ENCODE measurements at places on chromosomes 6 and 20. TPM values are rescaled to one million over a fixed set of nuclear protein-coding genes. Genes with fewer than 3 reads are reported as not detected.

GRCh38 chr6:165920896-165921671, 246.6 kb downstream of the TBXT start:
- no peak for DNase-seq

GRCh38 chr6:13355043-13355945, 27.0 kb upstream of the TBC1D7 start:
- peak; percentile 45 for DNase-seq

DNA sequence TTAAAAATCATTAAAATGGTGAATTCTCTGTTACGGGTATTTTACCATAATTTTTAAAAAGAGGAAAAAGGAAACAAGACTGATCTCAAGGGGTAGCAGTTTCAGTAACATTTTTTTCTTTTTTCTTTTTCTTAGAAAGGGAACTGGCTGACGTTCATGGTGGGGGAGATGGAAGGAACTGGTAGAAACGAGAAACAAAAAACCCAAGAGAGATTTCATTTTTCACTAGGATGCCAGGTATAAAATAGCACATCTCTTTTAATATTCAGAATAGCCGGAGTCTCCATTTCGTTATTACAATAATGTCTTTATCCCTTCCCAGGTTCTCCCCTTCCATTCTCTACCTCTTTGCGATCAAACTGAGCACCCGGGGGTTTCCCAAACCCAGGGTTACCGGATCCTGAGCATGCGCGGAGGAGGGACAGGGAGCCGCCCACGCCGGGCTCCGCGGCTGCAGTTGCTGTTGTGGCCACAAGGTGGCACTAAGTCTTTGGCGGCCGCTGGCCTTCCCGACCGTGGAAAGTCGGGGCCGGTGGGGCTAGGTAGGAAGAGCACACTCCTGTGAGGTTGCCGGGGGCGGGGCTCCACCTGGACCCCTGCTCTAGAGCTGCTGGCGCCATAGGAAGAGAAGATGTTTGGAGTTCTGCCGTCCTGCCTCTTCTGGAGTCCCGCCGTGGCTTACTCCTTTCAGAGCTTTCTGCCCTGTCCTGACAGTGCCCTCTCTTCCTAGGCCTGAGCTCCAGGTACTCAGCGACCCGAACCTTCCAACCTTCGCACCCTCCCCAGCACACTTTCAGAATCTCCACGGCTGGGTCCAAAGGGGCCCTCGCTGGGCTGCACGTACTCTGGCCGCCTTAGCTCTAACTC, 146.8 kb downstream of the SH3BGRL2 start:
- DNase-seq: peak; percentile 66

DNA sequence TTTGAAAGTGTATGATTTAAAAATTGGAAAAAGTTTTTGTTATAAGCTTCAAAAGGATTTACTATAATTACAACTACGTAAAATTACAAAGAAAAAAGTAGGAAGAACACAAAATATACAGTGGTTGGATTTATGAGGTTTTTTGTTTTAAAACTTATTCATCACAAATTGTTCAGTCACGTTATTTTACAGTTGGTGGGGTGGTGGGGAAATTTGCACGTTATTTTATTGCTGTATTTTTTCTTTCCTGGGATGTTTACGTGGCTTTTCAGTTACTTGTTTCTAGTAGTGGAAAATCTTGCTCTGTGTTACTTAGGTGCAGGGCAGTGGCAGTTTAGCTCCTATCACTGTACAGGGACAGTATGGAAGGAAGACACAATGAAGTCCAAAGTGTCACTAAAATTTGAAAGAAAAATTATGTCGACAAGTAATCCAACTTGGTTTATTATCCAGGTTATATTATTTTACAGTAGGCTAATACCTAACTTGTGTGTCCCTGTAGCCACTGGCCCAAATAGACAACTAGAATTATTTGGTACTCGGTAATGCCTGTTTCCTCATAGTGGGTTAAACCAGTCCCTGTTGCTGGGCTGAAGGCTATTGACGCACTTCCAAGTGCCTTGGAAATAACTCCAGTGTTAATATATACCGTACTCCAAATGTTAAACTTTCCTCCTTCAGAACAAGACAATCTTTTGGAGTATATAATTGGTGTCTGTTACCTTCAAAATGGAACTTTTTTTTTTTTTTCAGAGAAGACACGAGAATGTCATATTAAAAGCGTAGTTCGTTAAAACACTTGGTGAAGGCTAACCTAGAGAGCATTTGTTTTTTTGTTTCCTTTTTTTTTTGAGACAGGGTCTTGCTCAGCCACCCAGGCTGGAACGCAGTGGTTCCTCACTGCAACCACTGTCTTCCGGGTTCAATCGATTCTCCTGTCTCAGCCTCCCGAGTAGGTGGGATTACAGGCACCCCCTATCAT, 4.6 kb downstream of the JARID2 start:
- no peak for DNase-seq

DNA sequence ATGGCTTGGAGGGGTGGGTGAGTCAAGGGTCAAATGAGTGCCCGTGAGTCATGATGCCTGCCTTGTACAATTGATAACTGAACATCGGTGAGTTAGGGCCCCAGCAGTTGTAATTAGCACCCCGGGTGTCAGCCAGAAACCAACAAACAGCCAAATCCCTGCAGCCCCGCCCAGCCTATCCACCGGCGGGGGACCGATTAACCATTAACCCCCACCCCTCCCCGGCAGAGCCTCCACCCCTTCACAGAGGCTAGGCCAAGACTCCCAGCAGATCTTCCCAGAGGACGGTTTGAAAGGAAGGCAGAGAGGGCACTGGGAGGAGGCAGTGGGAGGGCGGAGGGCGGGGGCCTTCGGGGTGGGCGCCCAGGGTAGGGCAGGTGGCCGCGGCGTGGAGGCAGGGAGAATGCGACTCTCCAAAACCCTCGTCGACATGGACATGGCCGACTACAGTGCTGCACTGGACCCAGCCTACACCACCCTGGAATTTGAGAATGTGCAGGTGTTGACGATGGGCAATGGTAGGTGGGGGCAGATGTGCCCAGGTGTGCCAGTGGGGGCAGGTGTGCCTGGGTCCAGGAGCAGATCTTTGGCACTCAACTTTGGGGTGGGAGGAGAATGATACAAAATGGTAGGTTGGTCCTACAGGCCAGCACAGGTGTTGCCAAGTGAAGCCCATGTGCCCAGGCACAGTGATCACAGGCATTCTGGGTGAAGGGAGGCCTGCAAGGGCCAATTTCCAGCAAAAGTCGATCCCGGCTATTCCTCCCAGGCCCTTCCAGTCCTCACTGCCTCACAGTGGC, 45.7 kb downstream of the HNF4A start:
- DNase-seq: no peak

DNA sequence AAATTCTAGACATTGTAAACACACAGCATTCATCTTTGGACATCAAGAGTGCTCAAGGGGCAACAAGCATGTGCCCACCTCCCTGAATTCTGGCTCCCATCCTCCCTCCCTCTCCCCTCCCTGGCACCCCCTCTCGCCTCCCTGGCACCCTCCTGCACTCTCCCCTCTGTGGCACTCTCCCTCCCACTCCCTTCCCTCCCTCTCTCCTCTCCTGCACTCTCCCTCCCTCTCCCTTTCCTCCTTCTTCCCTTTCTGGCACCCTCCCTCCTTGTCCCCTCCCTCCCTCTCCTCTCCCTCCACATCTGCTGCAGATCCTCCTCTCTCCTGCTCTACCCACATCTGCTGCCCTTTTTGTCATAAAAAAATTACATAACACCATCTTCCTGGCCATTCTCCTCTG, 113.0 kb upstream of the SLC22A23 start:
- no peak for DNase-seq

GRCh38 chr6:14276667-14277404, 159.3 kb downstream of the CD83 start:
- peak; percentile 89 for DNase-seq

DNA sequence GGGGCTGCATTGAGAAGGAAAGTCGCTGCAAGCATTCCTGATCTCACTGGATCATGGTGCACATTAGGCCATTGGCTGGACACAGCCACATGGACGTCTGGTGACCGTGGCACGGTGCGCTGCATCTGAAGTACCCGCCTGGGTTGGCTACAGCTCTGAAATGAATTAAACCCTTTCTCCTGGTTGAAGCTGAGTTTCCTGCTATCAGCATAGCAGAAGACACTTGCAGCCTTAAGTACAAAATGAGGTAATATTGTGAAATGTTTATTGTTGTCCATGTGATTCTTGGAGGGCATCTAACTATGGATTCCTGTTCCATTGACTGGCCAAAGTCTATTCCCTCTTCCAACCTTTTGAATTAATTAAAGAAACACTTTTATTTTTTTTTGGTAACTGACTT, 89.8 kb upstream of the ADTRP start:
- no peak for DNase-seq

DNA sequence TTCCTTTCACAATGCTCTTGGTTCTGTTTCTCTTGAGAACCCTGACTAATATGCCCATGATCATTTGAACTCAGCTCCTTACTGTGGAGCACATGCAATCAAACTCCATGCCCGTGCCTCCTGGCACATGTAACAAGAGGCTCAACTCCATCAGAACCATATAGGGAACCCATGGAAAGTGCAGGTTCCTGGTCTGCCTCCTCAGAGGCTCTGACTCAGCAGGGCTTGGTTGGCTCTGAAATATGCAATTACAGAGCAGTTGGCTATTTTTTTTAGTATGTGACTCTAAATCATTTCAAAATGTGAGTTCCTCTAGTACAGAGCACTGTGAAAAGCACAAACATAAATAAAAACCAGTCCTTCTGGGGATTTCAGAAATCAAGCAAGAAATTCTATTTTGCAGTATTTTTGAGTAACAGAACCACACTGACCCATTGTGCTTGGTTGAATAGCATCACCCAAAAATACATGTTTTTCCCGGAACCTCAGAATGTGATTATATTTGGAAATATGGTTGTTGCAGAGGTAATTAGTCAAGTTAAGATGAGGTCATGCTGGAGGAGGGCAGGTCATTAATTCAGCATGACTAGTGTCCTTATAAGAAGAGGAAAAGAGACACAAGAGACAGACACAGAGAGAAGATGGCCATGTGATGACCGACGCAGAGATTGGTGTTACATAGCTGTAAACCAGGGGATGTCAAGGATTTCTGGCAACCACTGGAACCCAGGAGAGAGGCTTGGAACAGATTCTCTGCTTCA, 13.2 kb upstream of the MAP3K4 start:
- DNase-seq: no peak

- no peak for DNase-seq
Observed at GRCh38 chr20:45779011-45779915, 12.4 kb downstream of the WFDC3 start.

DNA sequence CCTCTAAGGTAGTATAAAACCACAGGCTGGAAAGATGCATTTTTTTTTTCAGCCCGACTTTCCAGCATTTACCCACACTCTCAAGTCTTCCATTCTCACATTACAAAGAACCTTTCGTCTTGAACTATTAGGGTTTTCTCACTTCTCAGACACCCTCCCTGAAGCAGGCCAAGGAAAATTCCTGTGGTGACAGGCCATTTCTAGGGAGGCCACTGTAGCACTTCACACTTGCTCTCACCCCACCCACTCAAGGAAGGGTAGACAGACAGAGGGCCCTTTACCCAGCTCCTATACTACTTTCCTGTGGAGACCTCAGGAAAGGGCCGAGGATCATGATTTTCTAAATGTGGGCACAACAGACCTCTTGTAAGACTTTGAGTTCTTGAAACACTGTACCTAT, 27.7 kb downstream of the KCNS1 start:
- no peak for DNase-seq

GRCh38 chr20:47698142-47698541, 87.1 kb downstream of the SULF2 start:
- no peak for DNase-seq

DNA sequence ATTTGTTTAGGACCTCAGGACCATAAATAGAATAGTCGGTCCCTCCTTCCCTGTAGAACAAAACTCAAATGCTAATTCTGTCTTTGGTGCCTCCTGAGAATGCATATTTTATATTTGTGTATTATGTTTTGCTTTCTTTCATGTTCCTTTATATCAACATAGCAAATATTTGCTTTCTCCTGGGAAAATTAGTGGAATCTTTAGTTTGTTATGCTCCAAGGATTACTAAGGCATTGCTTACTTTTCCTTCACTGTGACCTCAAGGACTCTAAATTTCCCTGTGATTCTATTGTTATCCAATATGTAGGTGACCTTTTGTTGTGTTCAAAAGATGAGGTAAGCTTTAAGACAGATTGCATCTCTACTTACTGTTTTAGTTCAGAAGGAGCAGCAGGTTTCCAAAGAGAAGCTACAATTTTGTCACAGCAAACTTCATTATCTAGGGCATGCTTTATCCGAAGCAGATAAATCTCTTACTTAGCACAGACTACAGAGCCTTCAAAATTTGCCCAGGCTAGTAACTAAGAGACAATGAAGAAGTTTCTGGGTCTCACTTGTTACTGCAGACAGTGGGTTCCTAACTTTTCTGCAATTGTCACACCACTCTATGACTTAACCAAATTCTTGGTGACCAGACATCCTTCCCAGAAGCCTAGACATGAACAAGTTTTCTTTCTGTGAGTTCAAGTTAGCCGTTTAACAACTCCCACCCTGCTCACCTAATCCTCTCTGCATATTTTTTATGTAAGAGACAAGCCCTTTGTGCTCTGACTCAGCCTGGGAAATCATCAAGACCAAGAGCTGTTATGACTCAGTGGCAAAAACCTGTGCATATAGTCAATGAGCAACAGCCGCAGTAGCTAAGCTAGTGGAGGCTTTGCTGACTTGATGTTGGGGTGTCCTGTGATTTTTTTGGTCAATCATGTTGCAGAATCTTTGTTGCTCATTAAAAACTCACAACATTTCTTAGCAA, 378.8 kb downstream of the QKI start:
- no peak for DNase-seq

GRCh38 chr20:61802721-61803311, 262.9 kb downstream of the TAF4 start:
- no peak for DNase-seq

Gene HLA-DQA1
- 31.2 TPM for total RNA-seq

Gene HLA-DMB
- 78.5 TPM for total RNA-seq

Gene GGTLC1
- total RNA-seq: not detected

Gene BIRC7
- total RNA-seq: 0.42 TPM

Gene TRAPPC3L
- total RNA-seq: not detected

Gene PNPLA1
- total RNA-seq: not detected

Gene ADGB
- total RNA-seq: not detected
